ENCODE measurements at places on chromosomes 7 and 10. TPM values are rescaled to one million over a fixed set of nuclear protein-coding genes. Genes with fewer than 3 reads are reported as not detected.

The EPO gene
- total RNA-seq = not detected

The PILRA gene
- 0.80 TPM for total RNA-seq

The PGAM2 gene
- total RNA-seq = not detected

The PIP gene
- not detected for total RNA-seq

The FAM237B gene
- not detected for total RNA-seq

The MYPN gene
- total RNA-seq = not detected

The MALRD1 gene
- total RNA-seq = not detected

The INA gene
- 0.35 TPM for total RNA-seq

The GPR146 gene
- total RNA-seq = 4.7 TPM

The BLVRA gene
- total RNA-seq = 16.0 TPM

The PBLD gene
- total RNA-seq = 1.2 TPM

The LLCFC1 gene
- total RNA-seq = not detected

The EZH2 gene
- 126 TPM for total RNA-seq

The WAPL gene
- 37.4 TPM for total RNA-seq

The DENND2A gene
- total RNA-seq = not detected

The ERVW-1 gene
- not detected for total RNA-seq

The SFXN4 gene
- total RNA-seq = 38.7 TPM

The LIPK gene
- total RNA-seq = not detected

The SLC26A5 gene
- total RNA-seq = not detected

The CCZ1B gene
- total RNA-seq = 41.9 TPM

The R3HCC1L gene
- 13.5 TPM for total RNA-seq

The AGBL3 gene
- 2.1 TPM for total RNA-seq

The C7orf57 gene
- 0.46 TPM for total RNA-seq

The WDR86 gene
- total RNA-seq = not detected

The CRTAC1 gene
- total RNA-seq = not detected

The CBLL1 gene
- total RNA-seq = 36.9 TPM

The PDLIM1 gene
- 0.53 TPM for total RNA-seq

The CSTF2T gene
- total RNA-seq = 27.6 TPM

The AKR1C4 gene
- total RNA-seq = not detected

The MET gene
- total RNA-seq = 0.91 TPM

The HMX2 gene
- total RNA-seq = 0.28 TPM

The HOGA1 gene
- not detected for total RNA-seq

The PAPOLB gene
- not detected for total RNA-seq

The PALD1 gene
- 5.4 TPM for total RNA-seq
